ENCODE measurements at places on chromosomes 7 and 10.

GRCh38 chr7:92797693-92798092, 38.7 kb downstream of the CDK6 start:
- DNase-seq = no peak

GRCh38 chr10:100373298-100374199, 26.5 kb downstream of the SCD start:
- DNase-seq = peak; percentile 81

DNA sequence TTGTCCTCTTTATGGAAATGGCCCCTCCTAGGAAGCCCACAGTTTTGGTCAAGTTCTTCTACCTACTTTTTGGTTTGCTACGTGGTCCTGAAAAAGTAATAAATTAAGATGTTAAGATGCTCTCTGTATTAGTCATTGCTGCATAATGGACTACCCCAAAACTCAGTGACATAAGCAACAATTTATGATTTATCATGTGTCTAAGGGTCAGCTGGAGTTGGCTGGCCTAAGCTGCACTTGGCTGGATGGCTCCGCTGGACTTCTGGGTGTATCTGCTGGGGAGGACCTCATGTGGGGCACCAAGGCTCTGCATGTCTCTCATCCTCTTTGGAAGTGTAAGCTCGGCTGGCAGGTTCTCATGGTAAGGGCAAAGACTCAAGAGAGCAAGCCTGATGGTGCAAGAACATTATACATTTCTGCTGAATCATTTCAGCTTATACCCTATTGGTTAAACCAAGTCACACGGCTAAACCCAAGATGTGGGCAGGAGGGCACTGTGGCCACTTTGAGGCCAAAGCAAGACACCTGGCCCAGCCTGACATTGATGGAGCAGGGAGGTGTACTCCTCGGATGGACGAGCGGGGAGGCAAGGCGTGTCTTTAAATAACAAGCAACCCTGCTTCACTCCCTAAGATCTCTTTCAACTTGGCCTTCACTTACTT, 47.7 kb downstream of the TBXAS1 start:
- no peak for DNase-seq

DNA sequence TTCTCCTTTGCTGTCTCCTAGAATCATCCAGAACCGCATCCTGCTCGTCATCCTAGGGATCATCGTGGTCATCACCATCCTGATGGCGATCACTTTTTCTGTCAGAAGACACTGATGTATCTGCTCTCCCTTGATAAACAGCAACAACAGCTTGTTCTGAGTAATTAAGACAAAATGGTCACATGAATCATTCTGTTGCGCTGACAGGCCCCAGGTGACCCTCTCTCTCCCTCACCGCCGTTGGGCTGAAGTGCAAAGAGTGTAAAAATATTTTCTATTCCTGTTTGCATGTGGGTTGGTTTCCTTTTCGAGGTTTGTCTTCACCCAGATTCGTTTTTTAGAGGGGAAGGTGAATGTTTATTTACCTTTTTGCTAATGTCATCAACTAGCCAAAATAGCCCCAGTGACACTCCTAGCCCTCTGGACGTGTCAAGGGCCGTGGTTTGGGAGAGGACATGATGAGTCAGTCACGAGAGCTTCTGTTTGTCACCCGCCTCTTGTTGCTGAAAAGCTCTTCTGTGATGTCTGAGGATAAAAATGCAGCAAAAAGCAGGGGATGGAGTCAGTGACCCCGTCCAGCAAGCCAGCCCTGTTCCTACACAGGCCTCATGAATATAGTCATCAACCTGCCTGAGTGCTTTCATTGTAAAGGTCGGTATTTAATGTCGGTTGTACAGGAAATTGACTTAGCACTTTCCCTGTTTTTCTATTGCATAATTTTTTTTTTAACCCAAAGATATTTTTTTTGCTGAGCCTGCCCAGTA, 134.6 kb upstream of the TCF7L2 start:
- DNase-seq = no peak

GRCh38 chr10:77636967-77637531, 559 bp downstream of the KCNMA1 start:
- DNase-seq = no peak

GRCh38 chr7:74554178-74554577, 100.5 kb downstream of the GTF2IRD1 start:
- DNase-seq = no peak

GRCh38 chr7:149803551-149804074, 30.2 kb upstream of the ZNF467 start:
- DNase-seq = no peak

- DNase-seq = peak; percentile 8
Observed at GRCh38 chr10:21702633-21703111, 168.6 kb downstream of the MLLT10 start.

GRCh38 chr7:8206956-8207355, 55.0 kb downstream of the ICA1 start:
- no peak for DNase-seq

DNA sequence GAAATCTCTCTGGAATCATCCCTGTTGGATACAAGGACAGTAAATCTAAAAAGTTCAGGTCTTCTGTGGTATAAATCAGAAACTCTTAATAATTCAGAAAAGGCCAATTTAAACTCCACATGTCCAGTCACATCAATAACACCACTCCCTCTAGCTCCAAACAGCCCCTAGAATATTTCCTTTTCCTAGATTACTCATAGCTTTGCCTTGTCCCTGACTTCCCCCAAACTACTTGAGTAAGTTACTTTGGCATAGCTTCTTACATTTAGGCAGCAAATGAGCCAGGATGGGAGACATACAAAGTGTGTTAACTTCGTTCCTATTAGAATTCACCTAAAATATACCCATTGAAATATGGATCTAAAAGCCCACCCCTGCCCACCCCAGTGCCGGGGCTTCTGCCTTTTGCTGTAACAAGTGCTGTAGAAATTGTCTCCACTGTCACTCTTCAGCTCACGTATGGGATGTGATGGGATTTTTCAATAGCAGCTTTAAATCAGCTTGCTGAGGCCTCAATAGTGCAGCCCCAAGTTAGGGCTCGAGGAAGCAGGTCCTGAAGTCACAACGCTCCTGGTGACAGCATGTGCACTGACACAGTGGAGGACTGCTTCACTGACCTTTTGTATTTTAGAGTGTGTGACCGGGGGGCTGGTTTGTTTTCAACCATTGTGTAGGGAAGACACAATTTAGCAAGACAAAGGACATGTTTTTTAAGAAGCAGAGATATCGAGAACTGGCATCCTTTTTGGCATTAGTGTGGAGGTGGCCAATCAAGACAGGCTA, 218.2 kb upstream of the KMT2E start:
- no peak for DNase-seq

DNA sequence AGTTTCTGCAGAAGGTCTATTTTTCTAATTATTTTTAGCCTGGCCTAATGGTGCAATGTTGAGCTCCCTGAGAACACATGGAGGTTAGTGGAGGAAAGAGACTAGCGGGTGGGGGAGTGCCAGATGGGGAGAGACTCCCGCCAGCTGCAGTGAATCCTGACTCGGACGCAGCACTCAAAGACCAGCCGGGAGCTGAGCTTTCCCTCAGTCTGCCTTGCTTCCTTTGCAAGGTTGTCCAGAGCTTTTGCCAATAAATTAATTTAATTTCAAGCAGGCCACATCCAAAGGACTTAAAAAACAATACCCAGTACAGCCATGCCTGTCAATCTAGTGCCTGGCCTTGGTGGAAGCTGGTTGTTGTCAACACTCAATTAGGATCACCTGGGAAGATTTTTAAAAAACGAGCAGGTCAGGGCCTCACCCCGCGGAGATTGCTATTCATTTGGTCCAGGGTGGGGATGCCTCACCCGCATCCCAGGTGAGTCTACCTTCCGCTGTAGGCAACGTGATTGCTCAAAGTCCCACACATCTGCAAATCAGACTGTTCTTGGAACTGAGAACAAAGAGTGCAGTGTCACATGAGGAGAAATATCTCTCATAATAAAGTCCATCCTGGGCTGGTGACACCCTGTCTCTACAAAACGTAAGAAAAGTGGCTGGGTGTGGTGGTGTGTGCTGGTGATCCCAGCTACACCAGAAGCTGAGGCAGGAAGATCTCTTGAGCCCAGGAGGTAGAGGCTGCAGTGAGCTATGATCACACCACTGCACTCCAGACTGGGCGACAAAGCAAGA, 4.0 kb downstream of the CLRN3 start:
- DNase-seq = no peak

DNA sequence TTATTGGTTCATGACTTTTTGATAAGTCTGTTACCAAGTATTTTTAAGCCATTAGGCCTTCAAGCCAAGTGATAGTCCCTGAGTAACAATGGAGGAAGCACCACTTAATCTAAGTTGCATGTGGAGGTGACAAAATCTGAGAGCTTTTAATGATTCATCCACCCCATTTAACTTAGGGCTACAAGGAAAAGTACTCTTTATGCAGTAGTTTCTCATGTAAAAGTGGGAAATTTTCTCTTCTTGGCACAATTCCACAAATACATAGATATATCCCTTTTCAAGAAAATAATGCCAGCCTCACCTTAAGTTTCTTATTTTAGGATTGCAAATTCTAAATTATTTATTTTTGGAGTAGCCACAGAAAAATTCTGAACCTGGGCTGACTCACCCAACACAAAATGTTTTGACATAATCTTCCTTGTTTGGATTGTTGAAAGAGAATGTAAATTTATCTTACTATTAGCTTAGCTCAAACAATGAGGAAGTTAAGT, 85.7 kb downstream of the SUGCT start:
- no peak for DNase-seq

DNA sequence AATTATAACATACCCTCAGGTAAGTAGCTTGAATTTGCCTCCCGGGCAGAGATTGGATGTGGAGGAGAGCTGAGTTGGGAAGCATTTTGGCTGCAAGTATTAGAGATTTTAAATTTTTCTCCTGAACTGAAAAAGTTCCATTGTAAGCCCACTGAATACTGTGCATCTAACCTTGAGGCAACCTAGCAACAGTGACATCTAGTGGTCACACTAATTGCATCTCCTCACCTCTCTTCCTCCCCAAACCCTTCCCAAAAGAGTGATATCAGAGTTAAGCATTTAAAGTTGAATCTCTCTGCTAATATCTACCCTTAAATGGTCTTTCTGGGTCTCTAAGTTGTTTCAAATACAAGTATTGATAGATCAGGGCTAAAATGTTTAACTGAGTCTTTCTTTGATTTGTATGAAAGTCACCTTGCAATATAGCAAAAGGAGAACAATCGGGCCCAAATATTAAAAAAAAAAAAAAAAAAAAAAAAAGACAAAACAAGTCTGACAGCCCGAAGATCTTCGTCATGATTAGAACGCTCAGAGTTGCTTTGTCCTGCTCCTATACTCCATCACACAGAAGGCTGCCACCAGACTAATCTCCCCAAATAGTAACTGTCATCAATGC, 40.4 kb upstream of the DLX5 start:
- DNase-seq = no peak

DNA sequence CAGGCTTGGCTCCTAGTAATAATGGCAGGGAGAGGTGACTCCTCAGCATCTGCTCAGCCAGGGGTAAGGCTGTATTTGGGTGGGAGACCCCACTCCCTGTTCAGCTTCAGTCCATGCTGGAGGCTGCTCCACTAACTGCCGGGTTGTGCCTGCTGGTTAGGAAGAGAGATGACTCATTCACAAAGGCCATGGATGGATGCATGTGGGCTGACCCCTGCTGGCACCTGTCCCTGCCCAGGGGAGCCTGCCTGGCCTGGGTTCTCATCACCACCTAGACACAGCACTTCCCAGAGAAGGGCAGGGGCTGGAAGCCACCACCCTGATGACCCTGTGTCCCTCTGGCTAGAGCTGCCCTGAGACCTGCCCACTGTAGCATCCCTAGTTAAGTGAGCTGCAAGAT, 59.0 kb downstream of the VSTM4 start:
- DNase-seq = no peak

- no peak for DNase-seq
Observed at GRCh38 chr10:107619139-107619538, 454.6 kb upstream of the SORCS1 start.

DNA sequence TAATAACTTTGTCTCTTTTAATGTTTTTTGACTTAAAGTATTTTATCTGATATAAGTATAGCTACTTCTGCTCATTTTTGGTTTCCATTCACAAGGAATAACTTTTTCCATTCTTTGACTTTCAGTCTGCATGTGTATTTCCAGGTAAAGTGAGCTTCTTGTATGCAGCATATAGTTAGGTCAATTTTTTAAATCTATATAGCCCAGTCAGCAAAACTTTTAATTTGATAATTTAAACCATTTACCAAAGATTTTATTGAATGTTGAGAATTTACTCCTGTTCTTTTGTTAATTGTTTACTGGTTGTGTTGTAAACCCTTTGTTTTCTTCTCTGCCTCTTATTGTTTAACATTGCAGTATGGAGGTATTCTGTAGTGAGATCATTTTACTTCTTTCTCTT, 696.9 kb upstream of the LRRTM3 start:
- DNase-seq = no peak

DNA sequence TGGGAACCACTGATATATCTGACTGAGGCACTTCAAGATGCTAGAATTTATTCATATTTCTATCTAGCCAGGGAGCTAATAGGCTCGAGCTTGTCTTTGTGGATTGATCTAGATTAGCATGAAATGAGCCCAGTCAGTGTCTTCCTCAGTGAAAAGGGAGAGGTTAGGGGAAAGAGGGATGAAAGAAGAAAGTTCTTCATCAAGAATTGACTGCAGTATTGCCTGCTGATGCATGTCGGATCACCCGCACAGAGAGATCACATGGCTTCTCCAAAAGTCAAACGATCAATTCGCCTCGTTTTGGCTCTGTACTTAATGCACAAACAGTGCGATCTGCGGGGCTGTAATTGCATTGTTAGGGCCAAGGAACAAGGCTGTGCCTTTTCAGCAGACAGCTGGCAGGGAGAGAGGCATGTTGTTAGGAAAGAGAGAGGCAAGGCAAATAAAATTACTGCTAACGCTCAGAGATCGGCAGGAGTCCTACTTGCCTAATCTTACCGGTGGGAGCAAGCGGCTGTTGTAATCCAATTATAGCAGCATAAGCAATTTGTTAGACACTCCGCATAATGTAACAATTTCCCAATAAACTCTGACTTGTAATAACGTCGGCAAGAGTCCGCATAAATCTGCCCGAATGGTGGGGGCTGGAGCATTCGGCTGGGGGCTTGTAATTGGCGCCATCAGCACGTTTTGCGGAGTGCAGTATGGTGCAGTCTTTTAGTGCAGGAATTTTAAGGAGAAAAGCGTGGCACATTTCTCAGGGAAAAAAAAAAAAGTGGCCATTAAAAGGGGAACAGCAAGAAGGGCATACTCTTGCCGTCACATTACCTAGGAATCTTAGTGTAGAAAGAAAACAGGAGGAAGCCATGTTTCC, 102.1 kb downstream of the POLL start:
- no peak for DNase-seq

DNA sequence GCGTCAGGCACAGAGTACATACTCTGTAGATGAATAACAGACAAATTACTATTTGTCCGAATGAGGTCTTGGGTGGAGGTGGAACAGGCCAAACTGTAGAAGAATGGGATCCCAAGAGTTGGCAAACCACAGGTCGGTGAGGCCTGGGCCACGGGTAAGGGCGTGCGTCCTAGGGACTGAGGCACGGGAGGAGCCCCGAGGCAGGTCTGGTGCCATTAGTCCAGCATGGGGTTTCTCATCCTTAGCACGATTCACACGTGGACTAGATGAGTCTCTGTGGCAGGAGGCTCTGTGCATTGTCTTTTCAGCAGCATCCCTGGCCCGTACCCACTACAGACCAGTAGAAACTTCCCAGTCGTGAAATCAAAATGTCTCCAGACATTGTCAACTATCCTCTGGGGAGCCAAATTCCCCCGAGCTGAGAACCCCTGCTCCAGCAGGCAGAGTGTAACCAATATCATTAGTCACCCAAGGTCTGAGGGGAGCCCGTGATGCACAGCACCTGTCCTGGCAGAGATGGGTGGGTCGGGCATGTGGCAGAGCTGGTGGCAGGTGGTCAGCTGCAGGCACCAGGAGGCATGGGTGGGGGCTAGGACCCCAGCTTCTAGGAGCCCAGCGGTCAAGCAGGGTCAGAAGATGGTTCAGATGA, 61.3 kb downstream of the COL13A1 start:
- no peak for DNase-seq

- DNase-seq = no peak
Observed at GRCh38 chr7:155309021-155309338, 11.3 kb downstream of the INSIG1 start.
